ENCODE measurements at places on chromosomes 4 and X.

DNA sequence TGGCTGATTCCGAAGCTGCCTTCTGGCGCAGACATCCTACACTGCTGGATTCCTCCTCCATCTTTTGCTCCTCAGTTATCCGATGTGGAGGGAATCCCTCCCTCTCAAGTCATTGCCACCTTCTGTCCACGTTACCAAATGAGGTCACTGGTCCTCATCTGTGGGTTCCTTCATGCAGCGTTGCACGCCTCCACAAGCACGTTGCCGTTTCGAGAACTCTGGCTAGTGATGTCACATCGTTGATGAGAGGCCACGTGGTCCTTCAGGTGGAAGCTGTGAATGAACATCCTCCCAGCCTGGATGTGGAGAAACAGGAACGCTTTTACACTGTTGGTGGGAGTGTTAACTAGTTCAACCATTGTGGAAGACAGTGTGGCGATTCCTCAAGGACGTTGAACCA, 323.2 kb downstream of the DHRSX start:
- DNase-seq: no peak

- no peak for DNase-seq
Observed at GRCh38 chrX:120664081-120664480, 34.2 kb upstream of the C1GALT1C1 start.

GRCh38 chr4:29680644-29681043, 1039.5 kb upstream of the PCDH7 start:
- no peak for DNase-seq

- DNase-seq: no peak
Observed at GRCh38 chrX:118669435-118669834, 58.0 kb upstream of the IL13RA1 start.

GRCh38 chrX:18026166-18026565, 165.1 kb upstream of the RAI2 start:
- DNase-seq: no peak

- DNase-seq: no peak
Observed at GRCh38 chrX:39985071-39985470, 112.7 kb downstream of the BCOR start.

DNA sequence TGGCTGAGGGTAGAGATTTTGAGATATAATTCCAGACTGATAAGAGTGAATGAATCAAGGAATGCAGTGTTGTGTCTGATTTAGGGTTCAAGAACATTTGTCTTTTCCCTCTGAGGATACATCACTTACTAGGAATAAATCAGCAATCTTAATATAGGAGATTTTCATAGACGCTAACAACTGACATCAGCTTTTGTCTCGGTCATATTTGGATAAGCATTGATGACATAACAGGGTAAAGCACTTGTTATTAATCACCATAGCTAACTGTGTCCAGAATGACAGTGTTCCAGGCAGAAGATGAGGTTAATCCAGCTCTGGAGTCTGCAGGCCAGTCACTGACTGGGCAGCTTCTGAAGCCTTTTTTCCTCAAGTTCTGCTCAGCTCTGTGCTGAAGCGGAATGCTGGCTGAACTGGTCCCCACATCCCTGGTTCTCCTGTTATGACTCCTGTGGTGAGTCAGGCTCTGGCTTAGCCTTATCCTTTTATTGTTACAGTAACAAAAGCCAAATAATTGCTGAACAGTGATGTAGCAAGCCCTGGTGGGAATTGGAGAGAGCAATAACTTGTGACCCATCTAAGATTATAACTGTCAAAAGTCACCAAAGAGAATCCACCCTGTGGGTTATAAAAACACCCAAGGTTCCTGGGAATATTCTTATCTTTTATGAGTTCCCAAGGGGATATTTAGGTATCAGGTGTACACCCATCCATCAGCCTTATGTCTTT, 41.8 kb downstream of the FNIP2 start:
- peak; percentile 96 for DNase-seq

- no peak for DNase-seq
Observed at GRCh38 chr4:105946771-105947170, 51.5 kb downstream of the NPNT start.
